ENCODE measurements at places on chromosomes 3 and 15.

- no peak for DNase-seq
Measured at GRCh38 chr3:16211176-16211904, 36.9 kb downstream of the GALNT15 start.

GRCh38 chr3:36193448-36193847 is 186.9 kb upstream of the STAC start:
- no peak for DNase-seq

DNA sequence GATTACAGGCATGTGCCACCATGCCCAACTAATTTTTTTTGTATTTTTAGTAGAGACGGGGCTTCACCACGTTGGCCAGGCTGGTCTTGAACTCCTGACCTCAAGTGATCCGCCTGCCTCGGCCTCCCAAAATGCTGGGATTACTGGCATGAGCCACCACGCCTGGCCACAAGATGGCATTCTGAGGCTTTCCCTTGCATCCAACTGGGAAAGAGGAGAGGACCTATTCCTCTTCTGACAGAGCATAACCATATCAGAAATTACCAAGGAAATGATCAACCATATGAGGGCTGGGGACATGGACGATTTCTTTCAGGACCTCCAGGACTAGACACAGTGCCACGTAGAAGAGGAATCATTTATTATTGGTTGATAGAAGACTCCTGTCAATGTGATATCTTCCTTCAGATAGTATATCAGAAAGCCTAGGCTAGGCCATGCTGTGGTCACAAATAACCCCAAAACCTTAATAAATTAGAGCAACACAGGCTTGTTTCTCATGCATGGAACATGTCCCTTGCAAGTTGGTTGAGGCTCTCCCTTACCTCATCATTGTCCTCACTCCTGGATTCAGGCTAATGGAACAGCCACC is 372.3 kb upstream of the IL12A start:
- DNase-seq = no peak

GRCh38 chr3:46695177-46695961 is 1.9 kb upstream of the ALS2CL start:
- no peak for DNase-seq

DNA sequence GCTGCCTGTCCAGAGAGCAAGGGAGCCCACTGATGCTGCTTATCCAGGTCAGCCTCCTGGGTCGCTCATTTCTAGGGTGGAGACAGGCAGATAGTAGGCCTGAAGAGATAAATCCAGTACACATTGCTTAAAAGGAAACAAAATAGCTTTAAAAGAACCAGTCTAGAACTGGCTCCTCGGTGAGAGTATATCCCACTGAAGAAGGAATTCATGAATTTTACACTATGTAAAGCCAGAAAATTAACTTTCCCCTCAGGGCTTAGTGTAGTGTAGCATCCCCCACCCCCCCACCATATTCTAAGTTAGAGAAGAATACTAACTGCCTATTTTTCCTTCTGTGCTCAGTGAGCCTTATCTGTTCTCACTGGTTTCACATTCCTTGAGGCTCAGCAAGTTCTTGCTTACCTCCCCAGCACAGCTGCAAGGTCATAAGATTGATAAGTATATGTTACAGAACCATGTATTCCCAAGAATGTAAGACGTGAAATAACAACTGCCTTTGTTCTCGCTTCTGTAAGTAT is 30.5 kb upstream of the NOX5 start:
- DNase-seq = no peak

GRCh38 chr3:26657348-26657976 is 34.9 kb downstream of the LRRC3B start:
- no peak for DNase-seq

DNA sequence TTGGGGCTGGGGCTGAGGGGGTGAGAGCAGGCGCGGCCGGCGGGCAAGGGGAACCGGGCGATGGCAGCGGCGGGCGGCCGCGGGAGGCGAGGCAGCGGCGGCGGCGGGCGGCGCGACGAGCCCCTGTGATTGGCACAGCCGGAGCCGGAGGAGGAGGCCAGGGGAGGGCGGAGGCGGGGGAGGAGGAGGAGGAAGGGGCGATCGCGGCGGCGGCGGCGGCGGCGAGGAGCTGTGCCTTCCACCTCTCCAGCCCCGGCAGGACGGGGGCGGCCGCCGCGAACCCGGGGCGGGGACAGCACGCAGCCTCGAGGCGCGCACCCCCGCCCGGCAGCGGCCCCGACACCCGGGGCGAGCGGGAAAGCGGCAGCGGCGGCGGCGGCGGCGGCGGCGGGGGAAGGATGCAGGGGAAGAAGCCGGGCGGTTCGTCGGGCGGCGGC is at the start of gene SLCO3A1:
Gene SLCO3A1 (plus strand): TSS at position 198 of the 437 bp plus-strand sequence.
- DNase-seq = peak; percentile 60

GRCh38 chr15:70513819-70514218 is 249.5 kb downstream of the UACA start:
- no peak for DNase-seq

GRCh38 chr15:51830276-51830806 is 888 bp downstream of the TMOD3 start:
- DNase-seq = no peak

DNA sequence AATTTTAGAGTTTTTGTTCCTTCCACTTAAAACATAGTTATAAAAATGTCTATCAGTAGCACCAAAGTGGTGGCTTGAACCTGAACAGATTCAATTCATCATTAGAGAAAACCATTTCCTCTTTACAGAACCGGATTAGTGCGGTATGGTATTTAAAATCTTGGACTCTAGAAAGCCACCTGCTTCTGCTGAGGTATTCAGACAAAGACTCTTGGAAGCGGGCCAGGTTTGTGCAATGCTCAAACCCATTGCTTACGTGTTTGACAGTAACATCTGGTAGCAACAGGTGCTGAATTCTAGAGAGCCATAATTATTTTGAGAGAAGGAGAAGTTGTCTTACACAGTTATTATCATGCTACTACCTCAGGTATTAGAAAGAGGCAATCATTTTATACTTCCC is 290.5 kb downstream of the NAALADL2 start:
- DNase-seq = no peak
